ENCODE measurements at places on chromosomes 2 and 18.
A peak's percentile ranks its signal among the peaks of the same experiment; 100 is the strongest.

GRCh38 chr2:94879982-94880377, 8.8 kb downstream of the TEKT4 start:
- DNase-seq, result no peak

DNA sequence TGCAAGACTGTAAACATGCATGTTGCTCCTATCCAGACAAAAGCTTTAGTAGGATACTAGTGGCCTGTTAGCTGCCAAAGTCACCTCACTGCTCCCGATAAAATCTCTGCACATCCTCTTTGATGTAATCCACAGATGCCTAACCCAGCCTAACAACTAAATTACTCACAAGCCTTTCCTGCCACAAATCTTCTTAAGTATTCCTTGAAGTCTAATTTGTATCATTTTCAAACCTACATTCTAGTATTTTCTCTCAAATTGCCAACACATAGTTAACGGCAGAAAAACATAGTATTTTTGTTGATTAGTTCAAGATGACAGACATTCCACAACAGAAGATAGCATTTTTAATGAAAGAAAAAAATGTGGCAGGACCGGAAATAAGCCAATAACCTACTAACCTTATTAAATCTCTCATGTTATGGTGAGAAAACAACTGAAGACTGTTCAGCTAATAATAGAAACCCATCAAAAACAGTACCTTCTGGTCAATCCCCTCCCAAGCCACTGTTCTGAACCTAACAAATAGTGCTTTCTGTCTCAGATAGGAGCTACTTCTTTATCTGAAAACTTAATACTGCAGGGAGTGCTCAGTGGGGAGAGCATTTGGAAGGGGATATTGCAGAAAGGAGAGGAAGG, at the start of gene MPP4:
TSS of gene MPP4 (minus strand) at position 57 of the 639 bp plus-strand sequence. CDS start 4,690 bp downstream, outside the sequence.
- no peak for DNase-seq

GRCh38 chr2:107002735-107003134, 116.8 kb upstream of the ST6GAL2 start:
- no peak for DNase-seq

- DNase-seq, result no peak
Measured at GRCh38 chr18:79385326-79385707, 10.4 kb upstream of the NFATC1 start.

GRCh38 chr18:36139245-36139644, 9.5 kb downstream of the ELP2 start:
- no peak for DNase-seq

- DNase-seq, result peak; percentile 21
Measured at GRCh38 chr2:161570424-161571050, 53.7 kb upstream of the SLC4A10 start.

GRCh38 chr2:109677835-109678580, 63.8 kb downstream of the SOWAHC start:
- no peak for DNase-seq

DNA sequence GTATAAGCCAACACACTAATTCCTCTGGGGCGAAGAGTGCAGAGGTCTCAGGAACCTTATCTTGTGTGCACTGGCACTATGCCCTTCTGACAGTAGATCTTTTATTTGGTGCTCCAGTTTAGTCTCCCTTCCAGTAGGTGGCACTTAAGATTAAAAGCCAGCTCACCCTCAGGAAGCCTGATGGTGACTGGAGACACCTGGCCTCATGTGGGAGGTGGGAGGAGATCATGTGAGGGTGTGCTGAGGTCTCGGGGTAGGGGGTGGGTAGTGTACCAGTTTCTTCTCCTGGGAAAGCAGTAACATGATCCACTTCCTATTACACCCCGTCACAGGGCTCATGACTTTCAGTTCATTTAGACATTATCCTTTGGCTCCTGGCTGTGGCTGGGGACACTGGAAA, 654.9 kb downstream of the ADCYAP1 start:
- no peak for DNase-seq

DNA sequence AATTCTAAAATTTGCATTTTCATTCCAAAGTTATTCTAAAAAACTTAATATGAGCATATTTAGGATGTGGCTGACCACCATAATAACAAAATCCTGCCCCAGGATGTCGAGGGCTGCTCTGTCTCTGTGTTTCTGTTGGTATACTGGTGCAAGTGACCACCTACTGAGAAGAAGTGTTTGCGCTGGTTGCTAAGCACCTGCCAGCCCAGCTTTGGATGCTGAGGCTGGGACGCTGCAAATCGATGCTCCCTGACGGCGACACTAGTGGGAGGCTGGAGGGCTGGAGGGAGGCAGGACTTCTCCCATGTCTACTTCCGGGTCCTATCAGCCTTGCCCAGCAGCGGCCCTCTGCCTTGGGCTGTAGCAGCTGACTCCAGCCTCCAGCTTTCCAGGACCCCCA, 45.0 kb downstream of the LAMA1 start:
- DNase-seq, result no peak

DNA sequence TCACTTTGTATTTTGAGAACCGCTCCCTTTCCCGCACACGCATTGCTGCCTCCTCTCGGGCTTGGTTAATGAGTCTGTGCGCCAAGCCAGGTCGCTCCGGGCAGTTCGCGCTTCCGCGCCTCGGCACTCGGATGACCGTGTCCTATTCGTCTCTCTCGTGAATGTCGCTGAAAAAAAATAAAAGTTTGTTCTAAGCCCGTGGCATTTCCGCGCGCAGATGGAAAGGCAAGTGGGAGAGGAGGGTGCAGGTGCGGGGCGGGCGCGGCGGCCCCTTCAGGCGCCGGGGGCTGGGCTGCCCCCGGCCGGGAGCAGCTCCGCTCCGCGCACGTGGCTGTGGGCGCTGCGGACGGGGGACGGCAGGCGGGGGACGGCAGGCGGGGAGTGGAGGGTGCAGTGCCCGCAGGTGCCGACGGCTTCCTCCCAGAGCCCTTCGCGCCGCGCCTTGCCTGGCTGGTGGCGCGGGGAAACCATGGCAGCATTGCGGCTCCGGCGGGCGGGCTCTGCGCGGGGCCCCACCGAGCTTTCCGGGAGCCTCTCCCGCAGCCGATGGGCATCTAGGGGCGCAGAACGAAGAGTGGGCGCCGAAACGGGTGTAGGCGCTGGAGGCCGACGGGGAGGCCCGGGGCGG, 159.6 kb upstream of the SIX2 start:
- peak; percentile 65 for DNase-seq

DNA sequence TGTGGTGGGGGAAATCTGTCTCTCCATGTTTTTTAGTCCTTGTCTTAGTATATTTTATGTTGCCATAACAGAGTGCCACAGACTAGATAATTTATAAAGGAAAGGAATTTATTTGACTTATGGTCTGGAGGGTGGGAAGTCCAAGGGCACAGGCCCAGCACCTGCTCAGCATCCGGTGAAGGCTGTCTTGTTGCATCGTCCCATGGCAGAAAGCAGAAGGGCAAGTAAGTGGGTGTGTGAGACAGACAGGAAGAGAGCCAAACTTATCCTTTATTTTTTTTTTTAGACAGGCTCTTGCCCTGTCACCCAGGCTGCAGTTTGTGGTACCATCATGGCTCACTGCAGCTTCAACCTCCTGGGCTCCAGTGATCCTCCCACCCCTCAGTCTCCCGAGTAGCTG, 98.1 kb downstream of the HS1BP3 start:
- no peak for DNase-seq

GRCh38 chr2:69221512-69221911, 165.5 kb downstream of the GFPT1 start:
- DNase-seq, result no peak

GRCh38 chr2:211709389-211709788, 829.2 kb downstream of the ERBB4 start:
- DNase-seq, result no peak

DNA sequence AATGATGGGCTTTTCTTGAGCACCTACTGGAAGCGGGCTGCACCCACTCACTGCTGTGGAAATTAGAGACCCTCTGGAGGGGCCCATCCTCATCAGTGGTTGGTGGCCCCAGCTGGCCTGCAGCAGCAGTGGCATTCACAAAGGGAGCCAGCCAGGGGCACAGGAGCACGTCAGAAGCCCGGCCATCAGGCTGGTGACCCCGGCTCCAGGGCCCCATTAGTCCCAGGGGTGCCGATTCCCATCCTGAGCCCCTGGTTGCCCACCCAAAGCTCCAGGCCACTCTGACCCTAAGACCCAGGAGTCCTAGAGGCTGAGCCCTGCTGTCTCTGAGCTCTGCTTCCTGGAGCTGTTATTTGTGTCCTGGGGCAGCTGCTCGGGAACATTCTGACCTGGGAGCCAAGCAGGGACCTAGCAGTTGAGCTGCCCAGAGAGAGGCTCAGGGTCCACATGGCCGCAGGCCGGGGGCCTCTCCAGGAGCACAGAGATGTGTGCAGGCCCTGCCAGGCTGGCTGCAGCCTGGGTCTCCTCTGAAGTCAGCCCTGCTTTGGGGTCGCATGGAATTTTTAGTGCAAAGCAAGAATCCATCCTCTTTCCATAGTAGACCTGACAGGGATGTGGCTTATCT, 207.2 kb downstream of the KLHL29 start:
- no peak for DNase-seq

DNA sequence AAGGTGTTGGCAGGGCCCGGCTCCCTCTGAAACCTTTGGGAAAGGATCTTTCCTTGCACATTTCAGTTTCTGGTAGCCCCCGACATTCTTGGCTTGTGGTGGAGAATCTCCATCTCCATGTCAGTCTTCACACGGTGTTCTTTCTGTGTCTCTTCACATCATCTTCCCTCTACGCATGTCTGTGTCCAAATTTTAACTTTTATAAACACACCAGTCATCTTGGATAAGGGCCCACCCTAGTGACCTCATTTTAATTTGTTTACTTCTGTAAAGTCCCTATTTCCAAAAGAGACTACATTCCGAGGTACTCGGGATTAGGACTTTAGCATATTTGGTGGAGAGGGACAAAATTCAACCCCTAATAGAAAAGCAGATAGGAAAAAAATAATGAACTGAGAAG, 138.4 kb downstream of the GALNT3 start:
- no peak for DNase-seq

- no peak for DNase-seq
Measured at GRCh38 chr2:210496512-210496911, 20.0 kb upstream of the LANCL1 start.

DNA sequence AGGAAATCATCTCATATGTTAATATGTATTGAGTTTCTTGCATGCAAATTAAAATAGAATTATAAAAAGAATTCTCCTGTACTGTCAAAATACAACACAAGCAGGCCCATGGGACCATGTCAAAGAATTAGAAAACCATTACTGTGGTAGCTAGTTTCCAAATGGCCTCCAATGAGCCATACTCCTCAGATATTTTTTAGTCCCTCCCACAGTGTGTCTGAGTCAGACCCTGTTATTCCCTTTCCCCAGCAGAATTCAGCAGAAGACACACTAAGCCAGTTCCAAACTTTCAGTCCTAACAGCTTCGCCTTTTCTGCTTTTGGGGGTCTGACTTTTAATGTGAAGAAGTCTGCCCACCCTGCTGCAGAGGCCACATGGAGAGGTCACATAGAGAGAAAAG, 86.7 kb downstream of the FIGN start:
- DNase-seq, result no peak

GRCh38 chr18:69895066-69896047, 52.3 kb downstream of the CD226 start:
- DNase-seq, result no peak

DNA sequence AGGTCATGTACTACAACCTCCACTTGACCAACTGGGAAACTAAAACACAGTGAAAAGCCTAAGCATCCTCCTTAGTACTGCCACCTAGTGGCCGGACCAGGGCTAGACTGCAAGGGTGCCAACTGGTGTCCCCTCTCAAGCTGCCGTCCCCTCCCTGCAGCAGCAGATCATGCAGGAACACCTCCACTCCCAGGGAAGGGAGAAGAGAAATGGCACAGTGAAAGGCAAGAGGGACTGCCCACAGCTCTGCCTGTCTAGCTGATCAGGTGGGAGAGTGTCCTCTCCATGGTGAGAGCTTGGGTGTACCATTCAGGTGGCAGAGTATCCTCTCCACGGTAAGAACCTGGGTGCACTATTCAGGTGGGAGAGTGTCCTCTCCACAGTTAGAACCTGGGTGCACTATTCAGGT, 78.1 kb downstream of the AAK1 start:
- DNase-seq, result peak; percentile 53

DNA sequence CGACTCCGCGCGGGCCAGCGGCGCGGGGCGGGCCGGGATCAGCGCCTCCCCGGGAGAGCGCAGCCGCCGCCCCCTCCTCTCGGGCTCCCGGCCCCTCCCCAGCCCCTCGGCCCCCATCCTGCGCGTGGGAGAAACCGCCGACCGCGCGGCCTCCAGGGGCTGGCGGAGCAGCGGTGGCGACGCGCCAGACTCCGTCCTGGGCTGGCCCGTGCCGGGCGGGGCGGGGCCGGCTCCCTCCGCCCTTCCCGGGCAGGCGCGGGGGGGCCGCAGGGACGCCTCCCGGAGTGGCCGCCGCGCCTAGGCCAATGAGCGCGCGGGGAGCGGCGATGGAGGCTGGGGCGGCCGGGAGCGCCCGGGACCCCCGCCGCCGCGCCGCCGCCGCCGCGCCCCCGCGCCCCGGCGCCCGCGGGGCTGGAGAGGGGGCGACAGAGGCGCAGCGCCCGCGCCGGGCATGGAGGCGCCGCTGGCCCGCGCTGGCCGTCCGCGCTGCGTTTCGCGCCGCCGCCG, 49.1 kb downstream of the KCNIP3 start:
- DNase-seq, result peak; percentile 69

DNA sequence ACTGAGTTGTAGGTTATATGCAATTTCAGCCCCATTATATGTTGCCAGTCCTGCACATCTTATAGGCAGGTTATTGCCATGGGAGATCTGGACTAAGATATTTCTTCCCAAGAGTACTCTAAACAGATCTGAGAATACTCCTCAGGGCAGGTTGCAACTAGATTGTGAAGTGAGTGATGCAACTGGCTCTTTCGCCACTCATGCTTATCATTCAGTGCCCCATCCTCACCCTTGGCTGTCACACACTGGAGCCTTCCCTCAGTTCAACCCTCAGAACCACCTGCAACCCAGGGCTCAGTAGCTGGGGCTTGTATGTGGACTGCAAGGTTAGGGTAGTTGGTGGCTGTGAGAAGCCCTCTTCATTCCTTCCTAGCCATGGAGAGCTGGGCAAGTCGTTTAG, 14.1 kb downstream of the MERTK start:
- peak; percentile 48 for DNase-seq

DNA sequence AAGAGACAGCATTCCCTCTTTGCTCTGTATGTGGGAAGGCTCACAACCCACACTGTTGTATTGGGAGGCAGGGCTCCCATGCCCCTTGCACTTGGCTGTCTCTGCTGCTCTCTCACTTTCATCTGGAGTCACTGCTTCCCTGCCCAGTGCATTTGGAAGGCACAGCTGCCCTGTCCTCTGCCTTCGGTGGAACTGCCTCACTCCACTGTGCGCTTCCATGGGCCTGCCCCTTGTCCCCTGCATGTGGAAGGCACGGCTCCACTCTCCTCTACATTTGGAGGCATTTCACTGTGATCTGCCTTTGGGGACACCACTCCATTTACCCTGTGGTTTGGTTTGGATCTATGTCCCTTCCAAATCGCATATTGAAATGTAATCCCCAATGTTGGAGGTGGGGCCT, 9.1 kb upstream of the PROM2 start:
- DNase-seq, result no peak

Measured in MCF 10A (cell line).